CD4-positive, alpha-beta T cell treated with Interleukin-10 for 1 hour (primary cell): ENCODE measurements at places on chromosomes 5 and 9.

- no peak for DNase-seq
These were observed 394.5 kb upstream of the ZNF462 start for GRCh38 chr9:106468431-106468830.

DNA sequence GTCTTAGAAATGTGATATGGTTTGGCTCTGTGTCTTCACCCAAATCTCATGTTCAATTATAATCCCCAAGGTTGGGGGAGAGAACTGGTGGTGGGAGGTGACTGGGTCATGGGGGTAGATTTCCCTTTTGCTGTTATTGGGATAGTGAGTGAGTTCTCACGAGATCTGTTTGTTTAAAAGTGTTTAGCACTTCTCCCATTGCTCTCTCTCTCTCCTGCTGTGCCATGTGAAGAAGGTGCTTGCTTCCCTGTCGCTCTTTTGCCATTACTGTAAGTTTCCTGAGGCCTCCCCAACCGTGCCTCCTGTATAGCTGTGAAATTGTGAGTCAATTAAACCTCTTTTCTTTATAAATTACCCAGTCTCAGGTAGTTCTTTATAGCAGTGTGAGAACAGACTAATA, 203.6 kb downstream of the ASTN2 start:
- no peak for DNase-seq

DNA sequence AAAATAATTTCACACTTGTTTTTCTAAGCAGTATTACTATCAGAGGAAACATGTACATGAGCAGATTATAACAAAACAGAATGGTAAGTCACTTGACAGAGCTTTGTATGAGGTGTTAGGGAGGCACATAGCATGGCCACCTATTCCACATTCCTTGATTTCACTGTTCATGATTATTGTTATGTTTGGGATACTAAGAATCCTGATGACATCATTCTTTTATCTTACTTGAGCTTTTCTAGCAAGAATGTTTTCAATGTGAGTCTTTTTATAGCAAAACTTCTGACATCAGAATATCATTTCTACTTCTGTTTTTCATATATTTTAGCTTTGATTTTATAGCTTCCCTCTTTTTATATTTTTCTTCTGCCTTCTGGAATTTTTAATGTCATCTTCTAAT, 208.2 kb downstream of the DMRTA1 start:
- no peak for DNase-seq

DNA sequence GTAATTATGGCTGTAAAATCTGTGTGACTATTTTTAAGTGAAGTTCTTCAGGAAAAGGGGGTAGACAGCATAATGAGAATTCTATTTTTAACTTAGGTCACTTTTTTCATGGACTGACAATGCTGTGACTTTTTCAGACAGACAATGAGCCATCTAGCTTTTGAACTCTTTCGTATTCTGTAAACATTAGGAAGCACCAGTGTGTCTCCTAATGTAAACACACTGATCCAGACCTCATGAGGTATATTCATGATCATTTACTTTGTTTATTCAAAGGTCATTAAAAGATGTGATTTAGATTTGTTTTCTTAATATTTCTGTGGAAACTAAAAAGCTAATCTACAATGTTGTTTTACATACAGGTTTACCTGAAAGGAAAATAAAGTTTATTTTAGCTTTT, 352.6 kb downstream of the ADGRV1 start:
- no peak for DNase-seq

GRCh38 chr9:76358628-76359280, 35.5 kb downstream of the RFK start:
- no peak for DNase-seq

GRCh38 chr5:149808264-149808982, 78.3 kb downstream of the PPARGC1B start:
- DNase-seq = no peak
